ENCODE measurements at places on chromosomes 7 and 10.

DNA sequence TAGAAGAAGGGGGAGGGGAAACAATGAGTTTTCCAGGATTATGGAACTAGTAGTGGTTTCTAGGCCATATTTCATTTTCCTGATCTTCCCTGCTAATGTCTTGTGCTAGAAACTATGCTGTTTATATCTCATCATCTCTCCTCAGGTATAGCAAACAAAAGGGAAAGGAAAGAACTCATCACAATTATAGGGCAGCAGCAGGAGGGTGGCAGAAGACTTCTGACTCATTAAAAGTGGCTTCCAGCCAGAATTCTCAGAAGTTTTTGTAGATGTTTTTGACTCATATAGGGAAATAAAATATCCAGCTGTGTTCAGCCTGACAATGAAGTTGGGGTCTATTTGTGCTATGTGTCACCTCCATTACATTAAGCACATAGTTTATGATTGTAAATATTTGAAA lies 6.5 kb downstream of the AHR start:
- no peak for DNase-seq

GRCh38 chr10:95346715-95347401 lies 56.1 kb upstream of the PDLIM1 start:
- no peak for DNase-seq

DNA sequence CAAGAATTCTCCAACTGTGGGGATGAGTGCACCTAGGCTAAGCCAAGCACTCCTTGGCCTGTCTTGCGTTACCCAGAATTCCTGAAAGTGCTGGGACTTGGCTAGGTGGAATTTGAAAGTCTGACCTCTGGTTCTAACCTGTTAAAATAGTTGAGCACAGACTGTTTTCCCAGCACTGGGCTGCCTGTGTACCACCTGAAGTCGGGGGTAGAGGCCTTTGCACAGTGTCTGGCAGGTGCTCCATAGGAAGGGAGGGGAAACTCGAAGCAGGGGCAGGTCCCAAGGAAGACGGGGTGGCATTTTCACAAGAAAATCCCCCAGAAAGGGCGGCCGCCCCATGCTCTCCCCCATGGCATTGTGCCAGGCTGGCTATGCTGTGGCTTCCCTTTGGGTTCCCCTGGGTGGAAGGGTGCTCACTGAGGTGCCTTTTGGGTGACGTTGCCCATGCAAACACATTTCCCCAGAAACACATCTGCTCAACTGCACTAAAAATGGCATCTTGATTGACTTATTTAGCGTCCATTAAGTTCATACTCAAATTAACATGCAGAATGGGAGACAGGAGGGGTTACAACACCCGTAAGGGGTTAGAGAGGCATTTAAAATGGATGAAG lies 62.9 kb downstream of the SYPL1 start:
- no peak for DNase-seq

- peak; percentile 11 for DNase-seq
These were observed 1.0 kb downstream of the URGCP start for GRCh38 chr7:43905209-43905946.

DNA sequence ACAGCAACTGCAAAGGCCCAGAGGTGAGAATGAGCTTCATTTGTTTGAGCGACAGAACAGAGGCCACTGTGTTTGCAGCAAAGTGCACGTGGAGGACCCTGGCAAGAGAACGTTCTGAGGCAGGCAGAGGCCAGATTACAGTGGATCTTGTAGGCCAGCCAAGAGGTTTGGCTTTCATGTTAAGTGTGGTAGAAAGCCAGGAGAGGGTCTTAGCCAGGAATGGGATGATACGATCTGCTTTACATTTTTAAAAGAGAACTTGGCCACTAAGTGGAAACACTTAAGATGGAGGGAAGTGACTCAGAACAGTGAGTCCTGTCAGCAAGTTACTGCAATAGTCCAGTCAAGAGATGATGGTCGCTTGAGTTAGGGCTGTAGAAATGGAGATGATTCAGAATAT lies 4.6 kb downstream of the CCDC136 start:
- peak; percentile 58 for DNase-seq

- no peak for DNase-seq
These were observed 239.4 kb downstream of the C7orf25 start for GRCh38 chr7:42672339-42672999.

DNA sequence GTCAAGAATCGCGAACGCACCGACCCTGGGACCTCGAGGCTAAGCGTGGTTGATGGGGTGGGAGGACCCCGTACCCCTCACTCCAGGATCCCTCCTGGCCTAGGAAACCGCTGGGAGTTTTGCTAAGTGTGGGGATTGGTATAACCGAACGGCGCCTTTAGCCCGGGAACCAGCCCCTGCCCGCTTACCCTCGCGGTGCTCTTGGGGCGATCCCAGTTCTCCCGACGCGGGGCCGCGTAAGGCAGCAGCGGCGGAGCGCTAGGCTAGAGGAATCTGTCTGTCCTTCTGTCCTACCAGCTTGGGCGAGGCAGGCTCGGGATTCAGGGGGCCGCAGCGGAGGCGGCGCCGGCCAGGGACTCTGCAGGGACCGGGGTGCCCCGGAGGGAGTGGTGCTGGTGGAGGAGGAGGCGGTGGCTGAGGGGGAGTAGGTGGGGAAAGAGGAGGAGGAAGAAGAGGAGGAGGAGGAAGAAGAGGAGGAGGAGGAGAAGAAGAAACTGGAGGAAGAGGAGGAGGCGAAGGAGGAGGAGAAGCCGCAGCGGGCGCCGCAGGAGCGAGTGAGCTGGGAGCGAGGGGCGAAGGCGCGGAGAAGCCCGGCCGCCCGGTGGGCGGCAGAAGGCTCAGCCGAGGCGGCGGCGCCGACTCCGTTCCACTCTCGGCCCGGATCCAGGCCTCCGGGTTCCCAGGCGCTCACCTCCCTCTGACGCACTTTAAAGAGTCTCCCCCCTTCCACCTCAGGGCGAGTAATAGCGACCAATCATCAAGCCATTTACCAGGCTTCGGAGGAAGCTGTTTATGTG lies 439 bp upstream of the EMX2 start:
- peak; percentile 93 for DNase-seq

DNA sequence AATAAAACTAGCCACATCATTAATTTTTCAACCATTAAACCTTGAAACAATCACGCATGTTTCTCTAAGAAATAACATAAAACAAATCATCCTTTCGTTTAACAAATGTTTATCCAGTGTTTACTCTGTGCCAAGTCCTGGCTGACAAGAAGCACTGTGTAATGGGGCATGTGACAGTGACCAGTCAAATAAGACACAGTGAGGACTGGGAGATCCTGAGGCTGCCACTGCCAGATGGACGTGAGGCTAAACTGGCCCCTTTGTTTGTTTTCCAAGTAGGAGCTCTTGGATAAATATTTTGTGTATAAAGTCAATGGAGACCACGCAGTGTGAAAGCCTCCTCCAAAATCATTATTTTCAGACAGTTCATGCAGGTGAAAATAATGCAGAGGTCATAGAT lies 626.2 kb downstream of the SUGCT start:
- DNase-seq, result no peak

GRCh38 chr10:18203471-18203870 lies 63.2 kb downstream of the CACNB2 start:
- DNase-seq, result no peak

DNA sequence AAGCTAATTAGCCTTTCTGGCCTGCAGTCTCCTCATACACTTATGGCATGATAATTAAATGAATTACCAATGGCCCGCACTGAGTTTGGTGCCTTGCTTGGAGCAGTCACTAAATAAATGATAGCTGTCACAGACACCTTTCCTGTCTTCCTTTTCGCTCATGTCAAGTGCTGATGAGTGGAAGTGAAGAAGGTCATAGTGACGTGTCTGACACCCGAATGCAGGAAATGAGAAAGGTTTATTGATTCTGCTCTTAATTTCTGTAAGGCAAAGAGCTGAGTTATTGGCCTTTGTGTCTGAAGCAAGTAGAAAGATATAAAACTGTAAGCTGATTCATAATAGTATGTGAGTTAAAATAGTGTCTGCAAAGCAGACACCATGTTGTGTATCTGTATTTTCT lies 13.2 kb upstream of the ESYT2 start:
- no peak for DNase-seq

GRCh38 chr10:80474941-80475340 lies 20.8 kb downstream of the TSPAN14 start:
- no peak for DNase-seq

All from hindlimb muscle (tissue), 1 donor.